ENCODE measurements at places on chromosomes 4 and X. TPM values are rescaled to one million over a fixed set of nuclear protein-coding genes. Genes with fewer than 3 reads are reported as not detected.

GRCh38 chr4:183554878-183555585 lies 50.2 kb downstream of the ING2 start:
- no peak for DNase-seq

DNA sequence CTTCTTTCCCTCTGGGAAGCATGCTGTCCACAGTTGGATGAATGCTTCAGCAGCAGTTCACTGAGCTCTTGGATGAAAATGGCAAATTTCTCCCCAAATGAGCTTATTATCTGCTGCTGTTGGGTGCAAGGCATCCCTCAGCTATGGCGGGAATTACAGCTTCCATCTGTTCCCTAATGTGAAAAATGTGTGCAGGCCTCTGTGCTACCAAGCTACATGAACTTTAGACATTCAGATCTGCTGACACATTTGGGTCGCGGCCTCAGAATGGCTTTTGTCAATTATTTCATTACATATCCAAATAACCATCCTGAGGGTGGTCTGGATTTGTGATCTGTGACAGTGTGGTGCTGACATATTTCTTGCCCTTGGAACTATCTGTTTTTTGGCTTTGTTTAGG lies 119.5 kb upstream of the SCML1 start:
- no peak for DNase-seq

- DNase-seq, result no peak
Measured at GRCh38 chr4:174177536-174177935, 105.9 kb downstream of the FBXO8 start.

DNA sequence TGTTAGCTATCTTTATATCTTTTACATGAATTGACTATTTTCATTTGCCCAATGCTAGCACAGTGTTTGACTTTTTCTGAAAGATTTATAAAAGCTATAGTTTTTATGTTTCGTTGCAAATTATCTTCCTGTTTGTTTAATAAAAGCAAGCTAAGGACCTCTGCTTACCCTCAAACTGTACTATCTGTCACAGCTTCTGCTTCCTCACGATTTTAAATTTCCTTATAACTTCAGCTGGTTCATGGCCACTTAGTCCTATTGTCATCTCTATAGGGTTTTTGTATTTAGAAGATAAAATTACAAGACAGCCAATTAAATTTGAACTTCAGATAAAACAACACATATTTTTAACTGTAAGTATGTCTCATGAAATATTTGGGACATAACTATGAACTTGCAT lies 494.0 kb downstream of the PDGFC start:
- DNase-seq, result no peak

DNA sequence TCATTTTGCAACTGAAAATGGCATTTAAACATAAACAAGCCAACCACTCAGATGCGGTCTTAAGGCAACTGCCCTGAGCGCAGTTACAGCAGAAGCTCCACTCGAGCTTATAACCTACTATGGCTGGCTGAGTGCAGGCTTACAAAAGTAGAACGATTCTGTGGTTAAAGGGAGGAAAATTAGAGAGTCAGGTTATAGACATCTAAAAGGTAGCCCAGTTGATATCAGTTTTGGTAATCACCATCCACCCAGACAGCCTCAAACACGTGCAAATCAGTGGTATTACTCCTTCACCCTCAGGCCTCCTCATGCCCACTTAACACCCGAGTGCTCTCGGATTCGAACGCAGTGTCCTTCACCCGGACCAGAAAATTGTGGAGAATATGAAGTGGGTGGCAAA lies 3.1 kb downstream of the LEF1 start:
- no peak for DNase-seq

DNA sequence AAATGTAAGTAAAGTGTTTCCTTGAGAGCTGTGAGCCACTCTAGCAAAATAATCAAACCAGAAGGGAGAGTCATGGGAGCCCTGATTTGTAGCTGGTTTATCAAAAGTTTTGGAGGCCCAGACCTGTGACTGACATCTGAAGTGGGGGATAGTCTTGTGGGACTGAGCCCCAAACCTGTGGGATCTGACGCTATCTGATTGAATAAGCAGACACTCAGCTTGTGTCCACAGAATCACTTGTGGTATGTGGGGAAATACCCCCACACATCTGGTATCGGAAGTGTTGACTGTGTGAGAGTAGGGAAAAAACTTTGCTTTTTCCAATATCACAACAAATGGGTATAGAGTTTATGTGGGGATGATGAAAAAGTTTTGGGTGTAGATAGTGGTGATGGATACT lies 35.4 kb downstream of the FUNDC1 start:
- no peak for DNase-seq

- no peak for DNase-seq
Measured at GRCh38 chr4:56055027-56055977, 106.6 kb downstream of the CEP135 start.

DNA sequence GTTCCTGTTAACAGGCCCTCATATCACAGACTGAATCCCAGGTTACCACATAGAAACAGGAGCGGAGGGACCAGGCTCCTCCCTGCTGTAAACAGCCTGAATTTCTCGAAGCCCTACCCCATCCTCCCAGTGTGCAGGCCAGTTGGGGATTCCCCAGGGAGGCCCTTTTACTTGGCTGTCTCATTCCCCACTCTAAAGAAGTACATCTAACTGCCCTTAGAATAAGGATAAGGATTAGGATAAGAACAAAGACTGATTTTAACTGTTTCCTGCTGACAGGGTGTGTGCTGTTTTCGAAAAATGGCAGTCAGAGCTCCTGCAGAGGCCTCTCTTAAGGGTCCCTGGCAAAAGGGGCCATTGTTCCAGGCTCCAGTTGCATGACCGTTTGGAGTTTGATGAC lies 133.7 kb downstream of the PAPSS1 start:
- no peak for DNase-seq

GRCh38 chr4:82360298-82361177 lies 13.3 kb downstream of the HNRNPD start:
- DNase-seq, result peak; percentile 19

LEF1 gene
- 68.8 TPM for polyA plus RNA-seq

DCAF16 gene
- 46.0 TPM for polyA plus RNA-seq

MAGEA2 gene
- not detected for polyA plus RNA-seq

PNMA6F gene
- 0.12 TPM for polyA plus RNA-seq

MGARP gene
- polyA plus RNA-seq, result 0.55 TPM

PPP2R2C gene
- 0.39 TPM for polyA plus RNA-seq

MAGEB4 gene
- polyA plus RNA-seq, result not detected
